ENCODE measurements at places on chromosomes 12 and 14. TPM values are rescaled to one million over a fixed set of nuclear protein-coding genes. Genes with fewer than 3 reads are reported as not detected.

KIF21A gene
- total RNA-seq = 28.5 TPM

STAB2 gene
- total RNA-seq = not detected

GRCh38 chr12:46983959-46984841, 95.2 kb upstream of the PCED1B start:
- no peak for DNase-seq

DNA sequence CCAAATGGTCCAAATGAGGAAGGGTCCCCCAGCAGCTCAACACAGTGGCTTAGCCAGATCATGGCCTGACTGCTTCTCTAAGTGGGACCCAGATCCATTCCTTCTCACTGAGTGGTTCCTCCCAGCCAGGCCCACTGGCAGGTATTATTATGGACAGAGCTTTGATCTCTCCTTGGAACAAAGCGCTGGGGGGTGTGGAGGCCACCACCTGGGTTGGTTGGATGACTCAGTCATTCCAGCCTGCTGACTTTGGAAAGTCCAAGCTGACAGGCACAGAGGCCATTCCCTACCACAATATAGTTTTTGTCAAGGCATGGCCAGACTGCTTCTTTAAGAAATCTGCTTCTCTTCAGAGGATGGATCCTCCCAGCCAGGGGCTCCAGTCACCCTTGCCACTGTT, 341.1 kb downstream of the BTG1 start:
- DNase-seq = no peak
